Endodermal cell (in vitro differentiated cells): ENCODE measurements at places on chromosomes 5 and 9. TPM values are rescaled to one million over a fixed set of nuclear protein-coding genes. Genes with fewer than 3 reads are reported as not detected.

FOXD4L3 gene
- not detected in 3 replicates for total RNA-seq

PCDHGA11 gene
- 10.2 and 10.6 TPM in 2 replicates for total RNA-seq

LCN9 gene
- total RNA-seq = 8.1 to 10.7 TPM (median 10.4 TPM) in 3 replicates

GABBR2 gene
- total RNA-seq = 1.2 to 6.7 TPM (median 1.6 TPM) in 3 replicates

CXCL14 gene
- 0.20 to 0.31 TPM in 2 of 3 replicates, not detected in the other for total RNA-seq

RGS7BP gene
- 1.5 and 1.6 TPM in 2 replicates for total RNA-seq

CDH9 gene
- total RNA-seq = not detected in 2 replicates
